ENCODE measurements at places on chromosomes 5 and 9. TPM values are rescaled to one million over a fixed set of nuclear protein-coding genes. Genes with fewer than 3 reads are reported as not detected.

GRCh38 chr5:12316812-12317211, 412.6 kb upstream of the CTNND2 start:
- ATAC-seq, result no peak
- H3K27ac ChIP-seq, result no peak overlapping the region
- no peak overlapping the region for H3K4me3 ChIP-seq
- no peaks in the 10 kb centered on the region for H3K36me3 ChIP-seq

- no peaks in the 10 kb centered on the region for H3K4me1 ChIP-seq
- H3K27ac ChIP-seq, result no peak overlapping the region
- peaks cover 4% of the 10 kb centered on the region for H3K27me3 ChIP-seq
- H3K36me3 ChIP-seq, result no peaks in the 10 kb centered on the region
Measured at GRCh38 chr9:105425816-105426433, 21.9 kb upstream of the FSD1L start.

Gene IL7R
- total RNA-seq, result 162 TPM

Gene SLC6A19
- not detected for total RNA-seq

Gene ZNF883
- total RNA-seq, result 0.71 TPM

All from activated T-helper 17 cell treated with anti-CD3 and anti-CD28 coated beads, Interleukin-2, amount 50 U/mL, for 72 hours (primary cell).